Ovary (tissue), 10 donors: ENCODE measurements at places on chromosomes 12 and 14.

GRCh38 chr14:67056684-67057083, 132.6 kb upstream of the GARIN2 start:
- no peak for DNase-seq

GRCh38 chr12:843609-844008, 91.2 kb downstream of the WNK1 start:
- no peak for DNase-seq

GRCh38 chr12:10718279-10718821, 4.8 kb downstream of the YBX3 start:
- no peak for DNase-seq

- DNase-seq = no peak
These were observed 52.0 kb downstream of the LIMA1 start for GRCh38 chr12:50231346-50231745.

DNA sequence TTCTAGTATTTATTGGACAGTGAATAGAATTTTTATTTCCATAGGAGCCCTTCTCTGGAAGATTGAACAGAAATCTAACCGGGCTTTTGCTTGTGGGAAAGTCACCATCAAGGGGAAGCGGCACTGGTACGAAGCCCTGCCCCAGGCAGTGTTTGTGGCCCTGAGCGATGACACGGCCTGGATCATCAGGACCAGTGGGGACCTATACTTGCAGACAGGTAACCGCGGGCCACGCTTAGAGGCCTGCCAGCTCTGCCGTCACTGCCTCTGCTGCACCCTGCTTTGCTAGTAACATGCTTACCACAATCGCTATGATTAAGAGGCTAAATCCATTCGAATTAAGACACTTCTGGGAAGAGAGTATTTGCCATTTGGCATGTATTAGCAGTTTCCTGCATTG, 69.2 kb downstream of the ANKRD9 start:
- no peak for DNase-seq

DNA sequence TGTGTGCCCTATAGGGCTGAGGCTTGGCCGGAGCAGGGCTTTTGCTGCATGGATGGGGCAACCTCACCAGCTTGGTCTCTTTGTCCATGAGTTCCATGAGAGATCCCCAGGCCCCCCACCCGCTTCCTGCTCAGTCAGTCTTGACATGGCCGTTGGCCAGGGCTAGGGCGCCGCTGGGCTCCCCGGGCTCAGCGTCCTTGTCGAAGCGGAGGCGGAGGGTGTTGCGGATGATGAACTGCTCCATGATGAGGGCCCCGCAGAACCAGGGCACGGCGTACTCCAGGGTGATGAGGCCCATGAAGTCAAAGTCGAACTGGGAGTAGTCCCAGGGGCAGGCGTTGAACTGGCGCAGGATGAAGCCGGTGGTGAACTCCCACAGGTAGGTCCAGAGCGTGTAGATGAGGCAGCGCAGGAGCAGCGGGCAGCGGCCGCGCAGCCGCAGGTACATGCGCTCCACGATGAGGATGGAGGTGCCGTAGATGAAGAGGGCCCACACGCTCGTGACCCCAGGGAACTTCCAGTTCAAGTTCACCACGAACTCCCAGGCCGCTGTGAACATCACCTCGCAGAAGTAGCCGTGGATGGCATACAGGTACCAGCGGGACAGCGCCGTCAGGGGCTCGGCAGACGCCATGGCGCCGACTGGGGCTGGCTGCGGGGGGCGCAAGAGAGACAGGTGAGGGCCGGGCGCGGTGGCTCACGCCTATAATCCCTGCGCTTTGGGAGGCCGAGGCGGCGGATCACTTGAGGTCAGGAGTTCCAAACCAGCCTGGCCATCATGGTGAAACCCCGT, 15.0 kb downstream of the TMEM229B start:
- no peak for DNase-seq

DNA sequence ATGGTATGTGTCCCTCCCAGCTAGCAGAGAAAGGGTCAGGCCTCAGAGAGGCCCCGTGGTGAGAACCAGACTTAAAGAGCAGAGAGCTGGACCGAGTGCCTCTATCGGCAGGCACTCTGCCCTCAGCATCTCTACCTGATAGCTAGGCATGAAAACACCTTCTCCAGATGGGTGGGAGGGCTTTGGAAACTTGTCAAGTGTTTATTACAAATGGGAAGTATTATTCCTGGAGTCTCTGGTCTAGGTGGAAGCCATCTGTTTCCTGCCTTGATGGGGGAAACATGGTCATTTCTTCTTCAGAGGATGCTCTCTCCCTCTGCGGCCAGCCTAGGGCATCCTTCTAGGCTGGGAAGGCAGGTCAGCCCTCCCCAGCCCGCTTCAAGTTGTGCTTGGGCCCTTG, 2.3 kb downstream of the TMEM63C start:
- no peak for DNase-seq

DNA sequence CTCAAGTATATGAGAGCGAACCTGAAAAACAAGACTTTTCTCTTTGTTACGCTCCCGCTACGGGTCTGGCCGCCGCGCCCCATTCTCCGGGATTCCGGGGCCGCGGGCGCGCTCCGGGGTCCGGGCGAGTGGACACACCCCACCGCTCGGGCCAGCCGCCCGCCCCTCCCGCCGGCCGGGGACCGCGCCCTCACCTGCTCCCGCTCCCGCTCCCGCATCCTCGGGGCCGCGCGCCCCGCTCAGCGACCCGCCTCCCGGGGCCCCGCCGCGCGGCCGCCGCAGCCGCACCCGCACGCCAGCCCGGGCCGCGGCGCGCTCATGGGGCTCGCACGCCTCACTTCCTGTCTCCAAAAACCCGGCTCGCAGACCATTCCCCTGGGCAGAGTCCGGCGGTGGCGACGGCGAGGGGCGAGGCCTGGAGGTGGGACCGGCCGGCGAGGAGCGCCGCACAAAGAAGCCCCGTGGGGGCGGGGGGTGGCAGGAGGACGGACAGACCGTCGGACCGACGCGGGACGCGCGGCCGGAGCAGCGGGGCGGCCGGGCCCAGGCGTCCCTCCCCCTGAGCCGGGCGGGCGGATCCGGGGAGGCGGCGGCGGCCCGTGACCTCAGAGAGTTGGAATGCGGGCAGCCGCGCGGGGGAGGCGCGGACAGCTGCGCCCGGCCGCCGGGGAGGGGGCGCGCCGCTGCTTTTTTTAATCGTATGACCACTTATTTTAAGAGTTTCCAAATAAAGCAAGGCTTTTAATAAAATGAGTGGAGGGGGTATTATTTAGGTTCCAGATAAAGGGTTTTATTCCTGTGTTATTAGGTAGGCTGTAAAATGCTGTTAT, at the start of gene PTPN21:
TSS of gene PTPN21 (minus strand) at position 551 of the 830 bp plus-strand sequence. CDS start 4,590 bp downstream, outside the sequence.
- peak; percentile 82 for DNase-seq

- DNase-seq = no peak
These were observed 9.7 kb upstream of the ERC1 start for GRCh38 chr12:981176-981828.

DNA sequence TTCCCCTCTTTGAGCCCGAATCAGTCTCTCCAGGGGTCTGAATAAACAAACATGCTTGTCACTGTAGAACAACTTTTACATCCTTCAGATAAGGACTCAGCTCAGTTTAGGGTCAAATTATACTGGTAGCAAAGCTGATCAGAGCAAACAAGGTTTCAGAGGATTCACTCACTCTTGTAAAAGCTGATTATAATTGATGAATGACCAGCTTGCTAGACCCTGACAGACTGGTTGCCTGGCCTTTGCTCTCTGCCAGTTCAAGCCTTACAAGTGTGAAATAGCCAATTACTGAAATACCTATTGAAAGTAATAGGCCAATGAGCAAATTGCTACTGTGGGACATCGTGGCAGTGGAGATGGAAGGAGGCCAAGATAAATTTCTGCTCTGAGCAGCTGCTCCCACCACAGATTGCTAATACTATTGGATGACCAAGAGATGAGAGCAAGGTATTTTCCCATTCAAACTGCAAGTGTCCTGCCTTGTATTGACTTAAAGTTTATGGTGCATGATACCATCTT, 177.6 kb downstream of the PDZRN4 start:
- no peak for DNase-seq
